Tracheal epithelial cell (primary cell): ENCODE measurements at places on chromosomes 2 and 18. TPM values are rescaled to one million over a fixed set of nuclear protein-coding genes. Genes with fewer than 3 reads are reported as not detected.

Gene SERPINB5
- total RNA-seq: 883 and 1,115 TPM in 2 replicates

Gene ZSWIM2
- not detected in 2 replicates for total RNA-seq

Gene RBM44
- total RNA-seq: 0.24 TPM in 1 of 2 replicates, not detected in the other

Gene AQP12A
- total RNA-seq: not detected in 2 replicates

Gene MYCN
- not detected in 2 replicates for total RNA-seq
